ENCODE measurements at places on chromosomes 11 and 22.

GRCh38 chr11:62732830-62733229, 4.5 kb downstream of the TTC9C start:
- DNase-seq, result no peak

DNA sequence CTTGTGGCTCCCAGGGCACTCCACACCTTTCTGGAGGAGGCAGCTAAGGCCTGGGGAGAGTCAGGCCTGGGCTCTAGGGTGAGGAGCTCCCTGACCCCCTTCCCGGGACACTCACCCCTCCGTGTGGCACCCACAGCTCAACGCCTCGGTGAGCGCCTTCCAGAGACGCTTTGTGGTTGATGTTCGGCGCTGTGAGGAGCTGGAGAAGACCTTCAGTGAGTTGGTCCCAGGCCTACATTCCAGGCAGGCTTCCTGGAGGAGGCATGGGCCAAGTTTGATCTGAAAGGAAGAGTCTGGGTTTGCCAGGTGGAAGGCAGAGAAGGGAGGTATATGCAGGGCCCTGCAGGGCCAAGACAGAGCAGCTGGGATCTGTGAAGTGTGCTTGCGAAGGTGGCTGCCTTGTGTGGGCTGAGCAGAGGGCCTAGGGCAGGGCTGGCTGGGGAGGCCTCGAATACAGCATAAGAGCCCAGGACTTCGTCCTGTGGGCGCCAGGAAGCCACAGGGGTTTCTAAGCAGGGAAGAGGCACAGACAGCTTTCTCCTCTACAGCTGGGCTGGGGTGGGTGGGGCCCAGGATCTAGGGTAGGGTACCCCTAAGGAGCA, 2.9 kb downstream of the TCIRG1 start:
- DNase-seq, result no peak

DNA sequence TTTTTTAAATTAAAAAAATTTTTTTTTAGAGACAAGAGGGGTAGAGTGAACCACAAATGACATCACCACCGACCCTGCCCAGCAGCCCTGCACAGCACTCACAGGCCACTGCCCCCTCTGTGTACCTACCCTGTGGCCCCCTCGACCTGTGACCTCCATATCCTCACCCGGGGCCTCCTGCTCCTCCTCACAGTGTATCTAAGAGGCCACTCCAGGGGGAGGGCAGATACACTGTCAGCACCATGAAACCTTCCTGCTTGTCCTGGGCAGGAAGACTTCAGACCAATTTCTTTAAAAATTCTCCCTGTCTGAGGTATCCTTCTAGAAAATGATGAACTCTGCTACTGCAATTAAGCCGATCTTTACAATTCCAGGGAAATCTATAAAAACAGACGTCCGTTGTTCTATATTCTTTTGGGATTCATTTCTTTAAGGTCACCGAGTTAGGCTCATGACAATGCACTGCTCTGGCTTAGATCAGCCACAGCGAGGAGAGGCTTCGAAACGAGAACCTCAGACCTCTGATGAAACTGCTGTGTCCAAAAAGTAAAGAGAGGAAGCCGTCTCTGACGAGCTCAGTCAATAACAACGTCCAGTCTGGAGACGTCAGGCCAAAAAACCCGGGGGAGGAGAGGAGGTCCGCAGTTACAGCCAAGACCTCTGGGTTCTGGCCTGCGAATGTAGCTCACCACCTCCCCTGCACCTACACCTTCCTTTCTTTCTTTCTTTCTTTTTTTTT, 17.5 kb downstream of the NFAM1 start:
- no peak for DNase-seq

GRCh38 chr11:21877151-21877550, 315.7 kb upstream of the ANO5 start:
- DNase-seq, result no peak

DNA sequence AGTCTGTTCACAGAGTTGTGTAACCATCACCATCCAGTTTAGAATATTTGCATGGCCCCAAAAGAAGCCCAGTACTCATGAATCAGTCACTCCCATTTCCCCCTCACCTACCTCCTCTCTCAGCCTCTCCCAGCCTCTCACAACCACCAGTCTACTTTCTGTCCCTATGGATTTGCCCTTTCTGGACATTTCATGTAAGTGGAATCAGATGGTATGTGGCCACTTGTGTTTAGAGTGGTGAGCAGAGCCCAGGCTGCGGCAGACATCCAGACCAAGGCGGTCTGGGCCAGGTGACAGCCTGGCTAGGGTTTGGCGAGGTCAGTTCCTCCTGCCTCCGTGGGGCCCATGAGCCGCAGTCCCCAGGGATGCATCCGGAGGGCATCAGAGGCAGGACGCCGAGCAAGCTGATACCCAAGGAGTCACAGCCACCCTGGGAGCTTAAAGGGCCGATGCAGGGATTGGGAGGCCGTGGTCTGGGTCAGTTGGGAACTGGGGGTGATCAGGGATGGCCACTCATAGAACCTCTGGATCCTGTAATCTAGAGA, 53.3 kb upstream of the CLDN5 start:
- no peak for DNase-seq

GRCh38 chr11:125513705-125514265, 17.7 kb upstream of the FEZ1 start:
- DNase-seq, result no peak
